ENCODE measurements at places on chromosomes 4 and X. TPM values are rescaled to one million over a fixed set of nuclear protein-coding genes. Genes with fewer than 3 reads are reported as not detected.
A peak's percentile ranks its signal among the peaks of the same experiment; 100 is the strongest.

Gene KIAA1210
- total RNA-seq, result 0.06 TPM

DNA sequence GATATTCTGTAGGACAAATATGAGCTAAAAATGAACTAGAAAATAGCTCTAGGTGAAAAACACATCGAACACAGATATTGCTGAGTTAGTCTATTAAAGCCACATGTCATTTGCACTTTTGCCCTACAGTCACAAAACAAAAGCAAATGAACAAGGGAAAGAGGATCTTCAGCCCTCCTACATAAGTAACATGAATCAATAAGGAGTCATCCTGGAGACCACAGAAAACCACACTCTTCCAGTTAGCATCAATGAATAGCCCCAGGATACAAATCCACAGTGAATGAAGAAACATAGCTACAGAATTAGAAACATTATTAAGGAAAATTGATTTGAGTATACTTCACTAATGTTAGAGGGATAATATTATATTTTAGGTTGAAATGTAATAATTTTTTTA is 311.4 kb downstream of the MAPK10 start:
- ATAC-seq, result no peak

- ATAC-seq, result no peak
These were observed 137.2 kb upstream of the ETNPPL start for GRCh38 chr4:108900018-108900580.

DNA sequence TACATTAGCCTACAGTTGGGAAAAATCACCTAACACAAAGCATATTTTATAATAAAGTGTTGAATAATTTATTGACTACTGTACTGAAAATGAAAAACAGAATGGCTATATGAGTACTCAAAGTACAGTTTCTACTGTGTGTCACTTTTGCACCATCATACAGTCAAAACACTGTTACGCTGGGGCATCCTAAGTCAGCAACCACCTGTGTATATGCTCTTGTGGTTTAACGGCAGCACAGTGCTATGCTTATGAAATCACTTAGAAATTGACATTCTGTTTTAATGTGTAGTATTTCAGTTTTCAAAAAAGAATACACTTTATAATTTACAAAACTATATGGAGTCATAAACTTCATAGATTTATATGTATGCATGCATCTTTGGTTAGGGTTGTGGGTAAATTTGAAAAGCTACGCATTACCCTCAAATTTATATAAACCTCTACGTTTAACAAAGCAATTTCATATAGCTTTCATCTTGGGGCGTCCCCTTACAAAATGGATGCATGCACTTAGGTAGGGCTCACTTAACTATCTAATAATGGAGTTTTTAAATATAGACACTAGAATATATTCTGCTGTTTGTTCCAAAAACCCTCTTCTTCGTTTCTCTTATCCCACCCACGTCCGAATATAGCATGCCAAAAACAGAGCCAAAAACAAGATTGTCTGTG is 690 bp upstream of the NEIL3 start:
- ATAC-seq, result no peak

- ATAC-seq, result no peak
These were observed 9.8 kb downstream of the PABPC1L2A start for GRCh38 chrX:73069365-73070035.

DNA sequence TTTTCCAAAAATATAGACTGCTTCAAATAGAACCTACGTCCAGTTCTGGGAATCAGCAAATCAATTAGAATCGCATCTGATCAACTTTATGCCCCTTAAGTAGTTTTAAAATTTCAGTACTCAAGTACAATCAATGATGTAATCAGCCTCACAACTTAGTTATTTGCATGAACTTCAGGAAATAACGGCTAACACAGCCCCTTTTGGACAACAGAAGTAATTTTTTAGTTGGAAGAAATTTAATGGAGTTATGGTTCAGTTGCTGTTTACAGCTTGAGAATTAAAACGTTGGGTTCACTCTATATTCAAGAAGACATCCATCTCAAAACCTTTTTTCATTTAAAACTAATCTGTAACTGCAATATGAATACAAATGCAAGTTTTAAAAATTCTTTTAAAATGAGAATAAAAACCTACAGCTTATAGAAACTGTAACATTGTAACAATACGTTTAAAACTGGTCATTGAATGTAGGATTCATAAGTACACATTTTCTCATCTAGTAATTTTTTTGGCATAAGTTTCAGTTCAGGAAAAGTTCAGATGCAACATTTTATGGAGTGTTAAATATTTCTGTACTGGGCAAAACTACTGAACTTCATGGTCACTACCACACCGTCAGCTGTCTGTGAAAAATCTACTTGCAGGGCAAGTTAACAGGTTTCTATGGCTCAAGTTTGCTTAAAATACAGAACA is 956 bp downstream of the TAPT1 start:
- no peak for ATAC-seq

GRCh38 chr4:5710065-5710960 is 688 bp upstream of the EVC start:
- peak; percentile 37 for ATAC-seq

Gene PFKFB1
- 0.69 TPM for total RNA-seq

Gene EDNRA
- total RNA-seq, result 2.2 TPM

Gene GAGE1
- total RNA-seq, result not detected

DNA sequence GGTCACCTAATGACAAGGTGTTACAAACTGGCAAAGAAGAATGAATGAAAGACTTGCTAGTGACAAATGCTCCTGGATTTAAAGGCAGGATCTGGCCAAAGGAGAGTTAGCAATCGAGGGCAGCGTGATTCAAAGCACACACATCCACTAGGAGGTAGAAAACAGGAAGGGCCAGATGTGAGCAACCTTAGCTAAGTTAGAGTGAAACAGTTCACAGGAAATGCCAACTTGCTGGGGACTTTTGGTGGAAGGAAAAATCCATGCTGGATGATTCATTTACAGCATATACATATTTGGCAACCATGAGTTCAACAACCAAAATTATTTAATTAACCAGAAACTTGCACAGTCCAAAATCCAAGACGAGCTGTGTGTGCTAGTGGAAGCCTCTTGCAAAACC is 276.9 kb downstream of the PTTG2 start:
- ATAC-seq, result no peak

- no peak for ATAC-seq
These were observed 17.4 kb downstream of the TMEM175 start for GRCh38 chr4:949656-950055.

DNA sequence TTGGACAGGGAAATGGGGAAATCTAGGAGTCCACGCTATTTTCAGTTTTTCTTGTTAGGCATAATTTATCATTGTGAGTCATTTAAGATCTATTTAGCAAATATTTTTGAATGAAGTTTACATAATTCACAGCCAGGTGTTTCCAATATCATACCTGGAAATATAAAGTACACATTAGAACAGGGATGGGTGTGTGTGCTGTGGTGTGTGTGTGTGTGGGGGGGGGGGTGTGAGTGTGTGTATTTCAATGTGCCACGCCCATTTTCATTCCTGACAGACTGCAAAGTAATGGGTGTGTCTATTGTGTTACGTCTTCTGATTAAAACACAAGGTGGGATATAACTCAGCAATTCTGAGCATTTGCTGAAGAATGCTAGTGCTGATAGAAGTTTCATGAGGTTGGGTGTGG is 33.2 kb downstream of the ARHGAP10 start:
- ATAC-seq, result peak; percentile 58

Gene CDKL5
- total RNA-seq, result 9.3 TPM

Gene TSC22D3
- total RNA-seq, result 62.0 TPM

- ATAC-seq, result no peak
These were observed 509.1 kb downstream of the IQCM start for GRCh38 chr4:149306537-149306936.

Gene FHL1
- 80.3 TPM for total RNA-seq

DNA sequence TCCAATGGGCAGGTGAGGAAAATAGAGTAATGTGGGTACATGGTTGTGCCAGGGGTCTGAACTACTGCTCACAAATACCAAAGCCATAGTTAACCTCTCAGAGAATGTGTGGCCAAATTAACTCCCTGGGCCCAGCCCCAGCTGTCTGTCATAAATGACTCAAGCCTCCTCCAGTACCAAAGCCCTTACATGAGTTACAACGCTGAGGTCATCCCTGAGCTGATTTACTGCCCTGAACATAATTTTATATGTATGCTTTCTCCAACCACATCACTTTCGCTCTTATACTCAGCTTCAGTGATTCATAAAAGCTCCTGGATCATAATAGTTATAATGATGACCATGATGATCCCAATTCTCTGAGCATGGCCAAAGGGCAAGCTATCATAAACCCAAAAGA is 283.9 kb downstream of the NKX6-1 start:
- no peak for ATAC-seq

- ATAC-seq, result peak; percentile 27
These were observed 166.4 kb downstream of the TSPAN5 start for GRCh38 chr4:98491899-98492559.

DNA sequence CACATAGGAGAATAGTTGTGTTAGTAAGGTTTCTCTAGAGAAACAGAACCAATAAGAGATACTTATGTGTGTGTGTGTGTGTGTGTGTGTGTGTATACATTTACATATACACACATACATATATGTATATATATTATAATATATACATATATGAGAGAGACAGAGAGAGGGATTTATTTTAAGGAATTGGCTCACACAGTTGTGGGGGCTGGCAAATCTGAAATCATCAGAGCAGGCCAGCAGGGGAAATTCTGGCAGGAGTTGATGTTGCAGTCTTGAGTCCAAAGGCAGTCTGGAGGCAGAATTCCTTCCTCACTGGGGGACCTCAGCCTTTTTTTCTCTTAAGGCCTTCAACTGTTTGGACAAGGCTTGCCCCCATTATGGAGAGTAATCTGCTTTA is 38.6 kb upstream of the NHS start:
- ATAC-seq, result no peak

All from motor neuron (in vitro differentiated cells).